M059J (cell line): ENCODE measurements at places on chromosomes 16 and 17. TPM values are rescaled to one million over a fixed set of nuclear protein-coding genes. Genes with fewer than 3 reads are reported as not detected.

DNA sequence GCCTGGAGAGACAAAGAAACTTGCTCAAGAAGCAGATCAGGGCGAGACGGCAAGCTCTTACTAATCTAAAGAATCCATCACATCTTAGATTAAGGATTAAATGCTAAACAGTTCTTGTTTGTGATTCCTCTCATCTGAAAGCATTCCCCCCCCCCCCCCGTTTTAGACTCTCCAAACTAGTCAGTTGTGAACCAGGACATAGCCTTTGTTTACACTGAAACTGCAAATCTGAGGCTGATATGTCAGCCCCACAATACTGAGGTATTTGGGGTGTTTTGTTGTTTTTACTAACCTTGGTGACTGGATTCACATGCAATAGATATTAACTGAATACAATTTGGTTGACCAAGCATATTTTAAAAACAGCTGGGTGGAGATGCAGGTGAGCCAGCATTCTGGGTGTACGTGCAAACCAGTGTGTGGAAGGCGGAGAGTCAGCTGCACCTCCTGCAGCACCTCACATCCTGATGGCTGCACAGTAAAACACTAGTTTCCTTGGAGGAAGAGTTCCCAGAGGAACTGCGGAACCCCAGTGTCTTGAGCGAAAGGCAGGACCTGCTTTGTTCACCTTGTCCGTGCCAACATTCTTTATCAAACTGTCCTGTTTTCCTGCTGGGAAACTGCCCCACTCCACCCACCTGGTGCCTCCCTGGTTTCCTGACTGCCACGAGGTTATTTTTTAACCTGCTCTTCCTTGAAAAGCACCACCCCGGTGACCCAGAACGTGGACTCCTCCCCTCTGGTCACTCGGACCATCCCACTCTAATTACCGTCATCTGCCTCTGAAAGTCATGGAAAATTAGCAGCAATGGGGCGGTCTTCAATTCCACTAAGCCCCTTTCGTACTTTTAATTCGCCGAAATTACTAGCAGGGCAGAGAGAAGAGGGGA is 1.2 kb upstream of the YPEL2 start:
- DNase-seq, result peak; percentile 22

GRCh38 chr17:1996800-1997288 is 28.3 kb downstream of the RTN4RL1 start:
- DNase-seq, result no peak

DNA sequence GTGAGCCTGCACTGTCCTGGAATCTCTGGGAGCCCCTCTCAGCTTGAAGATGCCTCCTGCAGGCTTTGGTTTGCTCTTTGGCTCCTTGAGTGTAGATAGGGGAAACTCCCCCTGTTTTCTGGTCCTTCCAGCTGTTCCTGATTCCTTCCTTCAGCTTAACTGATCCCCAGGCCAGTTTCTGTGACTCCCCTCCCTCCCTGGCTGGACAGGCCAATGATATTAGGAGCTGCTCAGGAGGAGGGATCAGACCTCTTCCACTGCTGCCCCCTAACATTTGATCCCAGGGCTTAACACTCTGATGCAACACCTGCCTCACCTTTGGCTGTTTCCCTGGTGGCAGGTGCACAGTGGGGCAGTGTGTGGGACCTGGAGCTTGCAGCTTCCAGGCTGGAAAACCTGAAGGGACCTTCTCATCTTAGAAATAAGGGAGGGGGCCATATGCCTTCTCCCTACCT is at the start of gene TAC4:
TSS of gene TAC4 (minus strand) at position 51 of the 455 bp plus-strand sequence. CDS start 52 bp downstream, outside the sequence.
- no peak for DNase-seq

DNA sequence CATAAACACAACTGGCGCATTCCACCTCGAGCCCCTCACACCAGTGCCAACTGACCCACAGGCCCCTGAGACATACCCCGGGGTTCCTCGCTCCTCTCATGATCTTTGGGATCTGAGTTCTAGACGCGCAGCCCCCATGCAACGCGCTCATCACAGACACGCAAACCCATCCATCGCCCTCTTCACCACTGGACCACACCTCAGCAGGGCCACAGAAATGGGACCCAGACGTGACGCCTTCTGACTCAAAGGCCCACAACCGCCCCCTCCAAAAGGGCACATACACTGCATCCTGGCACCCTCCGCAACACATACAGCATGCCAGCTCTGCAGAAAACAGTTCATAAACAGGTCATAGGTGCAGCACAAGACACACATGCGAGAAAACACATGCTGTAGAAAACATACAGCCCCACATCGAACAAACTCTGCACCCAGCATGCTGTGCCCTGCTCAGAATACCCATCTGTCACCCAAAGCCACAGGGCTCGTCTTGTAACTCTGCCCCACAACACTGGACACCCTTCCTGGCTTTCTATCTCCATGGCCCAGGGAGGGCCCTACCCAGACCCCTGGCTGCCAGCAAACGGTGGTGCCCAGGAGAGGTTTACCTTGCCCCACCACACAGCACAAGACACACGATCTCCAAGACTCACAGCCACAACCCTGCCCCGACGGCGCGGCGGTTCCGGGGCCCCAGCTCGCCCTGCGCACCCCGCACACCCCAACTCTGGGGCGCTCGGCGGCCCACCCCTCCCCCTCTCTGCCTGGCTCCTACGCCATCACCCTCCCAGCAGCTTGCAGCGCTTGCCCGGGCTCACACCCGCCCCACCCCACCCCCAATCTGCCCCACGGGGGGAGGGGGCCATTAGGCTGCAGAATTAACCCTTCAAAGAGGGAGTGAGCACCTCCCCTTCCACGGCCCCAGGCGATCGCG is 887 bp downstream of the ZBTB4 start:
- peak; percentile 25 for DNase-seq

DNA sequence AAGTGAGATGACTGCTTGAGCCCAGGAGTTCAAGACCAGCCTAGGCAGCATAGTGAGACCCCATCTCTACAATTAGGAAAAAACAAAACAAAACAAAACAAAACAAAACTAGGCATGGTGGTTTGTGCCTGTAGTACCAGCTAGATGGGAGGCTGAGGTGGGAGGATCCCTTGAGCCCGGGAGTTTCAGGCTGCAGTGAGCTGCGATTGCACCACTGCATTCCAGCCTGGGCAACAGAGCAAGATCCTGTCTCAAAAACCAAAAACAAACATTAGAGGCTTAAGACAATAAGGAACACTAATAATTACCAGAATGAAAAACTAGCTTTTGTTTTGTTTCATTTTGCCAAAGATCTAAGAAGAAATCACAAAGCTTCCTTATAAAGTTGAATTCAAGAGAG is 69.2 kb downstream of the GPRC5B start:
- DNase-seq, result no peak

DNA sequence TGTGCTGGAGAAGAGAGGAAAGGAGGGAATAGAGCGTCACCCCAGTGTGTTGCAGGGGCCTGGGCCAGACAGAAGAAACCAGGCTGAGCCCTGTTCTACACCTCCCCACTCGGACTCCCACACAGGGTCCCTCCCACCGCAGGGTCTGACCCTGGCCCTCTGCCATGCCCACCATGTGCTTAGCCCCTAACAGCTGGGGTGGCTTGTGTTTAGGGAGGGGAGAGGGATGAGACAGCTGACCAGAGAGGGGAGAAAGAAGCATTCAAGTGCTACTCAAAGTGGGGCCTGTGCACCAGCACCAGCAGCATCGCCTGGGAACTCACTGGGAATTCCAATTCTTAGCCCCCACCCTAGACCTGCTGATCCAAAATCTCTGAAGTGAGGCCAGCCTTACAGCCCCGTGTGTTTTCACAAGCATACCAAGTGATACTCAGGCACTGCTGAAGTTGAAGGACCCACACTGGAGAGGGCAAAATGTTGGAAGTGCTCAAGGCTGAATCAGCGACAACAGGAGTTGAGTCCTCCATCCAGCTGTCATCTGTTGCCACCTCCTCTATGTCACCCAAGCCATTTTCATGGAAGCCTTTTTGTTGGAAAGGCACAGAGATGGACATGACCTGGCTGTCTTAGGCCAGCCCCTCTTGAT is 47.0 kb downstream of the FZD2 start:
- DNase-seq, result no peak

DNA sequence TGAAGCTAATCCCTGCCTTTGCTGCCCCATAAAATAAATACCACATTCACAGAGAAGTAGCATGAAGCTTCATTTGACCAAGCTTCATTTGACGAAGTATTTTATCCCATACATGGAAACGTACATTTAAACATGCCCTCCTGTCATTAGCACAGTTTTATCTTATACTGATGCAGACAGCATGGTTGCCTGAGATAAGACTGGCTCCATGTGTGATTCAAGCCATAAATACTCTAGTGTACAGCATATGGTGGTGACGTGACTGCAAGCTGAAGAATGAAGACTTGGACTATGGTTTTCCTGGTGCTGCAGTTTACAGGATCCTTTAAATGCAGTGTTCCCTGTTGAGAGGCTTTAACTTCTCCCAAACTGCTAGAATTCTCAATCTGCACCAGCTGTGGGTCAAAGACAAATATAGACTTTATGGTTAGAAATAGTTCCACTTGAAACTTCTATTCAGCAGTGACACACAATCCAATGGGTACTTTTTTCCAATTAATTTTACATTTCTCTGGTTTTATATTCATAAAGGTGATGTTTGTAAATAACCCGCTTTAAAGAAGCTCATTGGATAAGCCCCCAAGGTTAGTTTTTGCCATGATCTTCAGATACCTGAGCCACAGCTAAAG is 64.9 kb downstream of the CYB561 start:
- DNase-seq, result no peak

DNA sequence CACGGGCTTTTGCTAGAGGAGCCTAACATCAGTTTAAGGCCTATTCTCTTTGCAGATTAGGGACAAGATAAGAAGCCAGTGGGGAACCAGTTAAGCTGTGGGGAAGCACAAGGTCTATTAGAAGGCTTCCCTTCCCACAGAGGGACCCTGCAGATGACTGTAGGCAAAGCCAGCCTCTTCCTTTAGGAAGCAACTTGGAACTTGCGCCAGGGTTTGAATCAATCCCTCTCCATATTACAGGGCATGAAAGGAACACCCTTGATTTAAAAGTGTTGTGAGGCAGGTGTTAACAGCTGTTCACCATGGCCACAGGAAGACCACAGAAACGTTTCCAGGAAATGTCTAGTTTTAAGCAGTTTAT is 77.3 kb downstream of the RPTOR start:
- no peak for DNase-seq

GRCh38 chr17:37818689-37819088 is 73.8 kb upstream of the HNF1B start:
- DNase-seq, result peak; percentile 69

SLC16A11 gene
- total RNA-seq, result not detected in 2 replicates

OR3A3 gene
- total RNA-seq, result not detected in 2 replicates

KRT27 gene
- not detected in 2 replicates for total RNA-seq

HOXB2 gene
- 17.4 and 30.7 TPM in 2 replicates for total RNA-seq

KCNJ2 gene
- 0.44 and 0.54 TPM in 2 replicates for total RNA-seq

NLGN2 gene
- 8.9 and 16.5 TPM in 2 replicates for total RNA-seq

CLDN7 gene
- 0.10 and 2.4 TPM in 2 replicates for total RNA-seq

HOXB13 gene
- total RNA-seq, result 5.0 and 6.6 TPM in 2 replicates
